Activated naive CD4-positive, alpha-beta T cell treated with anti-CD3 and anti-CD28 coated beads for 36 hours (primary cell): ENCODE measurements at places on chromosomes 3 and 15. TPM values are rescaled to one million over a fixed set of nuclear protein-coding genes. Genes with fewer than 3 reads are reported as not detected.

Gene SERPINI1
- 0.76 TPM for total RNA-seq

Gene ZCWPW2
- total RNA-seq = not detected

Gene FAM131A
- 5.0 TPM for total RNA-seq

Gene SLC2A2
- not detected for total RNA-seq

Gene CYP11A1
- not detected for total RNA-seq

Gene CACNA2D2
- 0.95 TPM for total RNA-seq

Gene BNC1
- total RNA-seq = not detected

Gene SLC27A2
- total RNA-seq = 25.2 TPM

Gene GABRA5
- not detected for total RNA-seq

Gene ITGB5
- 0.31 TPM for total RNA-seq

Gene POPDC2
- 1.5 TPM for total RNA-seq

Gene FAM81A
- total RNA-seq = 0.79 TPM

Gene ALDH1A3
- not detected for total RNA-seq

Gene NLGN1
- not detected for total RNA-seq

Gene FMN1
- 0.02 TPM for total RNA-seq
